ENCODE measurements at places on chromosomes 2 and 18. TPM values are rescaled to one million over a fixed set of nuclear protein-coding genes. Genes with fewer than 3 reads are reported as not detected.

Gene NEB
- total RNA-seq = 0.53 TPM

Gene DNAJC5G
- not detected for total RNA-seq

Gene GPR45
- total RNA-seq = not detected

Gene ADCYAP1
- total RNA-seq = 0.03 TPM

Gene FASTKD1
- 60.3 TPM for total RNA-seq

- H3K4me3 ChIP-seq = no peak overlapping the region
- no peaks in the 10 kb centered on the region for H3K4me1 ChIP-seq
- no peaks in the 10 kb centered on the region for H3K36me3 ChIP-seq
Measured at GRCh38 chr2:134845719-134846118, 7.3 kb downstream of the ACMSD start.

DNA sequence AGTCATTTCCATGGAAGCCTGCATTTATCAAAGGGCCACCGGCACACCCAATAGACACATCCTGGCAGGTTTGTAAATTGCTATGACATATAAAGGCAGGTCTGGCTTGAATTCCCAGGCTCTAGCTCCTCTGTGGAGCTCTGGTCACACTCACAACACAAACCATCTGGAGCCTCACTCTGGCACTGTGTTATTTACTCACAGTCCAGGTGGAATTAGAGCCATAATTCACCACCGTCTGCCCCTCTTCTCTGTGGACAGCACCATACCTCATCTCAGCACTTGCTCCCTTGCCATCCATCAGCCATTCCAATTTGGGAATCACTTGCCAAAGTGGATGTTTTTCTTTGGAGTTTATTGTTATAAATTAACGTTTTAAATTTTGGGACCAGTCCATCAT, 84.3 kb upstream of the OSR1 start:
- no peak for DNase-seq
- no peaks in the 10 kb centered on the region for H3K36me3 ChIP-seq
- H3K4me3 ChIP-seq = no peak overlapping the region
- H3K27ac ChIP-seq = no peak overlapping the region
- H3K4me1 ChIP-seq = no peaks in the 10 kb centered on the region
- H3K27me3 ChIP-seq = no peaks in the 10 kb centered on the region

DNA sequence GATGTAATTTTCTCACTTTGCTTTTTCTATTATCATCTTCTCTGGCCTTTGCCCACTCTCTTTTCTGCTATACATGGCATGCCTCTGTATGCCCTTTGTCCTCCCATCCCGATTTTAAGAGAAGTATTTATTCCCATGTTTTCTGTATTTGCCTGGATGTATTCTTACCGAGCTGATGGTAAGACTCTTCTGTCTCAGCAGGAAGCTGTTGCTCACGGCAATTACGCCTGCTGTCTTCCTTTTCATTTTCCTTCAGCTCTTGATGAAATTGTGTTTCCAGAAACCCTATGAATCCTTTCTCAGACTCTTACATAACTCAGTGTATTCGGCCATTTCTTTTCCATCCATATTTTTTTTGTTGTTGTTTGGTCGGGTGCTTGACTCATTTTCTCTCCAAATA, 121.6 kb downstream of the SP3 start:
- peaks cover 19% of the 10 kb centered on the region for H3K4me1 ChIP-seq
- H3K27ac ChIP-seq = no peak overlapping the region
- DNase-seq = no peak
- no peaks in the 10 kb centered on the region for H3K27me3 ChIP-seq
- no peaks in the 10 kb centered on the region for H3K36me3 ChIP-seq

- DNase-seq = no peak
- no peak overlapping the region for H3K27ac ChIP-seq
- no peaks in the 10 kb centered on the region for H3K36me3 ChIP-seq
Measured at GRCh38 chr2:32960647-32961403, 14.1 kb downstream of the LTBP1 start.

All from neural progenitor cell (in vitro differentiated cells).